Mucosa of gallbladder (tissue), 1 donor: ENCODE measurements at places on chromosomes 2 and 18. TPM values are rescaled to one million over a fixed set of nuclear protein-coding genes. Genes with fewer than 3 reads are reported as not detected.

GRCh38 chr2:120053891-120054290 is 41.0 kb downstream of the EPB41L5 start:
- no peak for DNase-seq

The CRYBA2 gene
- total RNA-seq = not detected

- no peak for DNase-seq
These were observed 149.8 kb downstream of the FAM210A start for GRCh38 chr18:13576598-13576997.

The SCYGR4 gene
- total RNA-seq = not detected

The VIL1 gene
- total RNA-seq = 328 TPM
